ENCODE measurements at places on chromosomes 11 and 22. TPM values are rescaled to one million over a fixed set of nuclear protein-coding genes. Genes with fewer than 3 reads are reported as not detected.

DNA sequence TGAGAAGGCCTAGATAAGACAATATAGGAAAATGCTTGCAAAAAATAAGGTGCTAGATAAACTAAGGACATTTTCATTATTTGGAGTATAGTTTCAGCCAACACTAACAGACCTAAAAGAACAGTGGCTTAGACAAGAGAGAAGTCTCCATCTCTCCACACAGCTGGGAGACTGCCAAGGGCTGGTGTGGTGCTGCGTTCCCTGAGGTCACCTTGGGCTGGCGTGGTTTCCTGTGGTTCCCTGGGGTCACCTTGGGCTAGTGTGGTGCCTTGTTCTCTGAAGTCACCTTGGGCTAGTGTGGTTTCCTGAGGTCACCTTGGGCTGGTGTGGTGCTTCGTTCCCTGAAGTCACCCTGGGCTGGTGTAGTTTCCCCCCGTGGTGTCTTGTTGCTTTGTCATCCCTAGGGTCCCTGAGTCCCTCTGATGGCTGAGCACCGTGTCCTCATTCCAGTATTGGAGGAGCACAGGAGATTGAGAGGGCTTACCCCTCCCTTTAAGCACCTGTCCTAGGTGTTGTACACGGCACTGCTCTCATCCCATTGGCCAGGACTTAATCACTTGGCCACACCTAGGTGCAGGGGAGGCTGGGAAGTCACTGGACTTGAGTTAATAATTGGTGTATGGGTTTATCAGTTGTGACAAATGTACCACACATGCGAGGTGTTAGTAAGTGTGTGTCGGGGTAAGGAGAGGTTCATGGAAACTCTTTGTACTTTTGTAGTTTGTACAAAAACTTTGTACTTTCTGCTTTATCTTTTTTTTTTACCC, 14.9 kb downstream of the SAMM50 start:
- peaks cover 41% of the 10 kb centered on the region for H3K36me3 ChIP-seq
- no peak for DNase-seq
- H3K4me1 ChIP-seq = no peaks in the 10 kb centered on the region
- H3K4me3 ChIP-seq = no peak overlapping the region
- no peaks in the 10 kb centered on the region for H3K27me3 ChIP-seq

DNA sequence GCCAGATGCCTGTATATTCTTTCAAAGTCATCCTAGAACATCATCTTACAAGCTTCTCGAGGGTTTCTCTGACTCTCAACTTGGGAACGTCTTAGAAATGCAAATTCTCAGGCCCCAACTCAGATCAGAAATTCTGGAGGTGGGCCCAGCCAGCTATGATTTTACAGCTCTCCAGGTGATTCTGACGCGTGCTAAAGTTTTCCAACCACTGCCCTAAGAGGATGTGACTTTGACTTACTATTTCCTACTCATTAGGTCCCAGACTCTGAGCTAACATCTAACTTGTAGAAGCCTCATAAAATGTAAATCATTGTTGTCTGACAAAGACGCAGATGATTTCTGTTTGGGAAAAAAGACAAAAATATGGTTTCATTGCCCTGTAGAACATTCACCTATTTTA, 61.1 kb downstream of the IRAG1 start:
- no peaks in the 10 kb centered on the region for H3K4me1 ChIP-seq
- H3K27ac ChIP-seq = no peak overlapping the region
- H3K36me3 ChIP-seq = no peaks in the 10 kb centered on the region
- H3K4me3 ChIP-seq = no peak overlapping the region
- H3K27me3 ChIP-seq = peaks cover 7% of the 10 kb centered on the region

GRCh38 chr11:58958500-58958899, 19.2 kb downstream of the GLYATL1 start:
- DNase-seq = no peak
- no peaks in the 10 kb centered on the region for H3K36me3 ChIP-seq
- H3K27ac ChIP-seq = no peak overlapping the region
- peaks cover 3% of the 10 kb centered on the region for H3K27me3 ChIP-seq
- no peak overlapping the region for H3K4me3 ChIP-seq

- no peak overlapping the region for H3K27ac ChIP-seq
- no peaks in the 10 kb centered on the region for H3K36me3 ChIP-seq
- H3K4me3 ChIP-seq = no peak overlapping the region
- H3K4me1 ChIP-seq = no peaks in the 10 kb centered on the region
These were observed 66.7 kb downstream of the SEZ6L start for GRCh38 chr22:26235792-26236487.

DNA sequence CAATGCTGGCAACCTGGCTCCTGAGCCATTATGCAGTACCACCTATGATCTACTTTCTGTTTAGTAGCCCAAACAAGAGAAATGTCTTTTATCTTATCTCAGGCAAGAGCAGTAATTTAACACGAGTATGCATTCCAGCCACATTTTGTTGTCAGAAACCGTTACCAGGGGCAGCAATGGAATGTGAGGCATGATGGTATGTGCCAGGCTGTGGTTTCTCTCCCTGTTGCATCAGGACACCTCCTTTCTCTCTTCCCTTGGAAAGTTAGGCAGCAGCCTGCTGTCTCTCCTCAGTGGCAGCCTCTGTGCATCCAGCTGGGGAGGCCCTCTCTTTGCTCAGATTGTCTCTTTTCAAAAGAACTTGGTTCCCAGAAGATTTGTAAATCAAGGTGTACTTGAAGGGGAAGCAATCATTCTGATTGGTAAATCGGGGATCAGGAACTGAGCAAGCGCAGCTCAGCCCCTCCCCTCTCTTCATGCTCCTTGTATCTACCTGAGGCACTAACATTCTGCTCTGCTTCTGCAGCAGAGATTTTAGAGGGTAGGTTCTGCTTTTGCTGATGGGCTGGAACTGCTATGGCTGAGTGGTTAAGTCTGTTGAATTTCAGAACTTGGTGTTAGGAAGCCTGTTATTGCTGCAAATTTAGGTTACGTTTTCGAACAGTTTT, 229.2 kb downstream of the ADAMTS15 start:
- H3K4me3 ChIP-seq = no peak overlapping the region
- no peak for DNase-seq
- no peaks in the 10 kb centered on the region for H3K4me1 ChIP-seq
- peaks cover 9% of the 10 kb centered on the region for H3K27me3 ChIP-seq
- H3K27ac ChIP-seq = no peak overlapping the region

DNA sequence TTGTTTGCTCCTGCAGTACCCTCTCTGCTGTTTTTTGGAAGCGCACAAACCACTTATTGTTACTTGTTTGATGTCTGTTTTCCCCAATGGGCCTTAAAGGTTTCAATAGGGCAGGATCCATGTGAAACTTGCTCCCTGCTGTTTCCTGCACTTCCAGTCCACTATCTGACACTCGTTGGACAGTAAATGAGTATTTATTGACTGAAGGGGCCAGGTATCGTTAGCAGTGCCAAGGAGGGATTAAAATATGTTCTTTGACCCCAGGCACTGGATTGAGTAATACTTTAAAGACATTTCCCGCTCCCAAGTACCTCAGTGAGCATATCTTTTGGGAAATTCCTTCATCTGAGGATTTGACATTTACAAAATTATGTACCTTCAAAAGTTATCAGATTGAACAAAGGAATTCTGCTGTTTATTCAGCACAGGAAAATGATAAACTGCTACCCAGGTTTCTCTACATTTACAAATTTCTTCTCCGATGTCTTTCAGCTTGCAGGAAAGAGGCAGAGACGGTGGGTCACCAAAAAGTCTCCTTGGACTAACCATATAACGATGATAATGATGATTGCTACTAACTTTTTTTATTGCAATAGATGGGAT, 23.3 kb upstream of the OR9Q2 start:
- no peaks in the 10 kb centered on the region for H3K36me3 ChIP-seq
- H3K27ac ChIP-seq = no peak overlapping the region
- H3K4me3 ChIP-seq = no peak overlapping the region

DNA sequence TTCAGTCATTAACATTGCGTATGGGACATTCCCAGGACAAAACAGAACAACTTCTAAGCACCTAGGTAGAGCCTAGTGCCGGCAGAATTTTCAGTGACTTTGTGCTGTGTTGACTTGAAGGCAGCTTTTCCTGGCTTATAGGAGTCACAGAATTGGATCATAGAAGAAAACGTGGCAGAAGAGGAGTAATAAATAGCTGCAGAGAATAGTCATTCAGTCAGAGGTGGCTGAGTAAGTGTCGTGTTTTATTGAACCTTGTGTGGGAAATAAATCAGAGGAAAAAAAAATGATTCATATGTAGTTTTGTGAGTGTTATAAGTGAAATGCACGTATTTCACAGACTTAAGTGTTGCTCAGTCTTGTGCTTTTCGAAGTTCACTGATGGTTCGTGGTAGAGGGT, 2.1 kb downstream of the BARX2 start:
- H3K27me3 ChIP-seq = peaks cover 46% of the 10 kb centered on the region
- no peak for DNase-seq
- no peak overlapping the region for H3K27ac ChIP-seq
- H3K4me1 ChIP-seq = peaks cover 27% of the 10 kb centered on the region
- H3K36me3 ChIP-seq = no peaks in the 10 kb centered on the region

GRCh38 chr11:128492903-128493569, 94.3 kb downstream of the ETS1 start:
- peak overlapping the region; percentile 83 for H3K27ac ChIP-seq
- H3K4me3 ChIP-seq = peak overlapping the region; percentile 58
- H3K36me3 ChIP-seq = peaks cover 81% of the 10 kb centered on the region

DNA sequence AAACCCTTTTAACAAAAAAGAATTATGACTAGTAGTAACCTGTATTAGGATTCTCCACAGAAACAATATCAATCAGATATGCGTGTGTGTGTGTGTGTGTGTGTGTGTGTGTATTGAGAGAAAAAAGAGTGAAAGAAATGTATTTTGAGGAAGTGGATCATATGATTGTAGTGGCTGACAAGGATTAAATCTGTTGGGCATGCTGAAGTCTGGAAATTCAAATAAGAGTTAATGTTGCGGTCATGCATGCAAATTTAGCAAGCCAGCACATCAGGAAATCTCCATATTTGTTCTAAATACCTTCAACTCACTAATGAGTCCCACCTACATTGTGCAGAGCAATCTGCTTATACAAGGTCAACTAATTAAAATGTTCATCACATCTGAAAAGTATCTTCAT, 46.8 kb upstream of the IGLL5 start:
- H3K4me3 ChIP-seq = no peak overlapping the region
- no peak for DNase-seq
- H3K27ac ChIP-seq = no peak overlapping the region
- peaks cover 13% of the 10 kb centered on the region for H3K4me1 ChIP-seq
- peaks cover 45% of the 10 kb centered on the region for H3K27me3 ChIP-seq
- H3K36me3 ChIP-seq = no peaks in the 10 kb centered on the region

DNA sequence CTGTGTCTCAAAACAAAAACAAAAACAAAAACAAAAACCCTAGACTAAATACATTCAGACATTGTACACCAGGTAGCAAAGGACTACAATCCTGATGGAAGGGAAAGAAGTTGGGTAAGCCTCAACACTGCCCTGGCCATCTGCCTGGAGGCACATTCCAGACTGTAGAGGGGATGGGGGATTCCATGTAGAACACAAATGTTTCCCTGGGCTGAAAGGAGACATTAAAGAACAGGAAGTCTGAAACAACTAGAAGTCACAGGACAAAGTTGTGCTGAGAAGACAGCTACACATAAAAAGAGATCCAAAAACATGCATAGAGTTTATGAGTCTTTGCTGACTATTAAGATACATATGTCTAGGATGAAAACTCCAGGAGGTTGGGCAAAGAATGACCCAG, 83.9 kb downstream of the RRAS2 start:
- DNase-seq = no peak
- H3K4me3 ChIP-seq = no peak overlapping the region
- peak overlapping the region; percentile 21 for H3K27ac ChIP-seq
- H3K27me3 ChIP-seq = no peaks in the 10 kb centered on the region
- peaks cover 30% of the 10 kb centered on the region for H3K4me1 ChIP-seq

- peaks cover 10% of the 10 kb centered on the region for H3K27me3 ChIP-seq
- no peaks in the 10 kb centered on the region for H3K36me3 ChIP-seq
- no peak for DNase-seq
- no peak overlapping the region for H3K27ac ChIP-seq
- H3K4me1 ChIP-seq = peaks cover 10% of the 10 kb centered on the region
These were observed 27.9 kb upstream of the OAF start for GRCh38 chr11:120182790-120183491.

GRCh38 chr22:19982991-19983578, 33.5 kb downstream of the ARVCF start:
- H3K27ac ChIP-seq = no peak overlapping the region
- no peak for DNase-seq
- no peak overlapping the region for H3K4me3 ChIP-seq
- peaks cover under 1% of the 10 kb centered on the region for H3K27me3 ChIP-seq
- no peaks in the 10 kb centered on the region for H3K36me3 ChIP-seq
- no peaks in the 10 kb centered on the region for H3K4me1 ChIP-seq

GRCh38 chr22:31929167-31929930, 15.0 kb upstream of the YWHAH start:
- peaks cover 18% of the 10 kb centered on the region for H3K27me3 ChIP-seq
- no peak for DNase-seq
- H3K36me3 ChIP-seq = no peaks in the 10 kb centered on the region

GRCh38 chr22:25030636-25031035, 78.1 kb downstream of the KIAA1671 start:
- no peak for DNase-seq
- H3K4me1 ChIP-seq = peaks cover 20% of the 10 kb centered on the region
- no peaks in the 10 kb centered on the region for H3K36me3 ChIP-seq
- peaks cover 2% of the 10 kb centered on the region for H3K27me3 ChIP-seq
- H3K4me3 ChIP-seq = no peak overlapping the region

DNA sequence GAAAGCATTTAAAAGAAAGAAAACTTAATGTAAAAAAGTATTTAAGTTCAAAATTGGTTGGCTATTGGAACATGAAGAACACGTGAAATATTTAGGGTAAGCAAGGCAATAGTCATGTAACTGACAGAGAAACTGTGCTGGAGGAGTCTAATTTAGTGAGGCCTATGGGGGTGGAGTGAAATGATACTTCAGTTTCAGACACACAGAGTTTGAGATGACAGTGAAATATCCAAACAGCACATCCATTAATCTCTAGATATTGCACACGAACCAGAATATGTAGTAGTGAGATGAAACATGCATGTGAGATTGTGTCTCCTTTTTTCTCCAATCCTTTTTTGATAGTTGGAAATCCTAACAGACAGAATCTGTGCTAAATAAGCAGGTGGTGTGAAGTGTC, 739.0 kb downstream of the CNTN5 start:
- no peak for DNase-seq
- no peaks in the 10 kb centered on the region for H3K36me3 ChIP-seq
- H3K4me3 ChIP-seq = no peak overlapping the region
- no peaks in the 10 kb centered on the region for H3K27me3 ChIP-seq
- H3K4me1 ChIP-seq = no peaks in the 10 kb centered on the region

DNA sequence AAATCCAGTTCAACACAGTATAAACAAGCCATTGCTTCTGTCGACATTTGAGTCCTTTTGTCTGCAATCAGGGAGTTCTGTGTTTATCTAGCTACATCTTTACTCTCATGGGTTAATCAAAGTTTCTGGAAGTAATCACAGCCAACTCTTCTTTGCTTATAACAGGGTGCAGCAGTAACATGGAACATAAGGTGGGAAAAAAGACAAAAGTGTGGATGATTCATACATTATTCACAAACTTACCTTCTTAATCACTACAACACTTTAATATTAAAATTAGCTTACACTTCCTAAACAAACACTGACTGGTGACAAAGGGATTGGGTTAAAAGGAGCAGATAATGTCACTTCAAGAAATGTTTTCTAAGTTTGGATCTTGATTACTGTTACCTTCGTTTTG, 44.7 kb downstream of the SNX19 start:
- peaks cover 31% of the 10 kb centered on the region for H3K36me3 ChIP-seq
- H3K27me3 ChIP-seq = no peaks in the 10 kb centered on the region
- no peak overlapping the region for H3K4me3 ChIP-seq
- peak overlapping the region; percentile 47 for H3K27ac ChIP-seq
- no peak for DNase-seq

- H3K27ac ChIP-seq = no peak overlapping the region
- H3K4me1 ChIP-seq = no peaks in the 10 kb centered on the region
- H3K27me3 ChIP-seq = no peaks in the 10 kb centered on the region
- H3K36me3 ChIP-seq = no peaks in the 10 kb centered on the region
- H3K4me3 ChIP-seq = no peak overlapping the region
- DNase-seq = no peak
These were observed 164.0 kb upstream of the PDGFD start for GRCh38 chr11:104327861-104328511.

CBLIF gene
- total RNA-seq = not detected

BRSK2 gene
- total RNA-seq = 0.36 TPM

CDC42BPG gene
- 0.29 TPM for total RNA-seq

SERPIND1 gene
- total RNA-seq = not detected
